ENCODE measurements at places on chromosomes 2 and 18.

DNA sequence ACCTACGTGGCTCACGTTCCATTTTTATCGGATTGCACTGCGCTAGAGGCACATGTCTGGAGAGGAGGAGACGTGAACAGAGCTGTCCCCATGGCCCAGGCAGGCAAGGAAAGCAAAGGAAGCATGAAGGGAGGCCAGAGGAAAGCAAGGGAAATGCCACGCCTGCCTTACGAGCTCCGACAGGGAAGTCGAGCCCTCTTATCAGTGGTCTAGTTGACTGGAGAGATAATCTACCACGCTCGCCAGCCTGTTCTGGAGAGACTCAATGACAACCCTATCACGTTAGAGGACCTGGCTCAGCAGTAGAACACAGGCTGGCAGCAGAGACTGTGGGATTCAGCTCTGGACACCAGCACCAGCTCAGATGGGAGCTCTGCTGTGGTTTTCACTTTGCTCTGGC lies 202.6 kb upstream of the ID2 start:
- no peak for DNase-seq

GRCh38 chr2:15119722-15120175 lies 441.4 kb downstream of the NBAS start:
- peak; percentile 21 for DNase-seq

GRCh38 chr2:199070322-199070949 lies 387.3 kb downstream of the SATB2 start:
- no peak for DNase-seq

DNA sequence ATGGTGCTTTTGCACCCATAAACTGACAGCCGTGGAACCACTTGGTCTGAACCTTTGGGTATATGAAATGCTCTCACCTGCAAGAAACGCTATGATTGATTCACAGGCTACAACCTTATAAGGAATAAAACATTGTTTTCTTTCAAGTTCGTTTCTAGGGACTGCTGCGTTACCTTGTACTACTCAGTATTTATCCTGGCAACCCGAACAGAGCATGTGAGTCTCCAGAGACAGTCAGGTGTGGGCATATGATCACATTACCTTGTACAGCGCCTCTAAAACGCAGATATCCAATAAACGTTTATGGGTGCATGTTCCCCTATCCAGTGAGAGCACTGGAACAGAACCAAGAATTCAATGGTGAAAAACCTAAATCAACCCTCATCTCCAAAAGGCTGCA lies 1.7 kb downstream of the CCBE1 start:
- DNase-seq = no peak

- no peak for DNase-seq
These were observed 216.6 kb downstream of the SH3BP4 start for GRCh38 chr2:235168174-235168979.

GRCh38 chr18:4211111-4211837 lies 243.8 kb downstream of the DLGAP1 start:
- no peak for DNase-seq

- no peak for DNase-seq
These were observed 116.8 kb downstream of the COPS8 start for GRCh38 chr2:237202288-237203030.

DNA sequence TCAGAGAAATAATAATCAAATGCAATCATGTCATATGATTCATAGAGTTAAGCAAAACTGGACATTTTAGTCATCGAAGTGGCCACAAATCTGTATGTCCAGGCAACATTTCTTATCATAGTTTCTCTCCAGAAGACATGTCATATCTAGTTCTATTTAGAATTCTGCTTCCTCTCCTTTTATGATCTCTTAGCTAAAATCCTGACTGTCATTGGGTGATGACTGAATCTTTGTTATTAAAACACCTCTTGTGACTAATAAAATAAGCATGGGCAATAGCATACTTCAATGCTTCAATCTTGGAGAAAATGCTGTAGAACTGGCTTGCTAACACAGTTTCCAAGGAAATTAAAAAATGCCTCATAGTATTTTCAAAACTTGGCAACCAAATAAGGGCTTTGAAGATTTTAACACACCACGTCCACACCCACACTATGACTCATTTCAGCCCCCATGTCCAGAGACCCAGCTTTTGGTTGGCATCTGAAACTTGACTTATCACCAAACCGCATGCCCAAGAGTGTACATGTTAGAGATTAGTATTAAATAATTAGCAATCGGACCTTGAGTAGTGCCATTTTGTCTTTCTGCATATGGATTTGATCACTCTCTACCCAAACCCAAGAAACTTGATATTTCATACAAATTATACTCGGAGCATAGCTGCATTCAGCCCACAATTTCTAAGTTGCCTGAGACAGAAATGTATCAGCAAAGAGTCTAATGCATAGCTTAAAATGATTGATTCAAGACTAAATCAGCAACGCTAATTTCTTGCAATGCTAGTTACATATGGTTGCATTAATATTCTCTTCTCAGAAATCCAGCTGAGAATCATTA lies 106.5 kb upstream of the ETAA1 start:
- DNase-seq = no peak

DNA sequence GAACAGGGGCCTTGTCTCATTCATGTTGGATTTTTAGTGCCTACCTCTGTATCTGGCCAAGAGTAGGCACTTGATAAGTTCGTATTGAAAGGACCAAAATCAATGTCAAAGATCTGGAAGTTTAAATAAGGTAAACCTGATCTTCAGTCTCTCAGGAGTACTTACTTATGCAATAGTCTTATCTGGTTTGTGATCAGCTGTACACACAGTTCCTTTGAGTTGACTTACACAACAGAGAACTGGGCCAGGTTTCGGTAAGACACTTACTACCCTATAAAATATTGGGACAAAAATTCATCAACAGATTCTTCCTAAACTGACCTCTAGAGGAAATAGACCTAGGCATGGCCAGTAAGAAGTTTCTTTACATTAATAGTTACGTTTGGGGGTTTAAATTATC lies 113.6 kb upstream of the NXPH2 start:
- DNase-seq = no peak

DNA sequence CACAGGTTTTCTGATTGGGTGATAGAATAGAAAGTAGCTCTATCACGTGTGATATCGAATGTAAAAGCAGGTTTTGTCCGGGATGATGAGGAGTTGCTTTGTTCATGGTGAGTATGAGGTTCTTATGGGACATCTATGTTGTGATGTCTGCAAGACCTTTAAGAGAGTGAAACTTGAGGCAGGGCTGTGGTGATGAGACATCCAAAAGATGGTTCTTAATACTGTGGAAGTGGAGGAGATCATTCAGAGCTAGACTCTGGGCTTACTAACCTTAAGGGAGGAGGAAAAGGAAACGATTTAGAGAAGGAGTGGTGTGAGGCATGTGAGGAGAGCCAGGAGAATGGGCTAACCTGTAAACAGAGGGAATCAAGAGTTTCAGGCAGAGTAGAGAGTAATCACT lies 92.0 kb downstream of the WDR7 start:
- no peak for DNase-seq

GRCh38 chr2:100396483-100396882 lies 21.0 kb downstream of the CHST10 start:
- no peak for DNase-seq

GRCh38 chr2:179661986-179662385 lies 199.4 kb downstream of the ZNF385B start:
- no peak for DNase-seq

GRCh38 chr2:239396881-239397681 lies 3.7 kb downstream of the HDAC4 start:
- peak; percentile 66 for DNase-seq

DNA sequence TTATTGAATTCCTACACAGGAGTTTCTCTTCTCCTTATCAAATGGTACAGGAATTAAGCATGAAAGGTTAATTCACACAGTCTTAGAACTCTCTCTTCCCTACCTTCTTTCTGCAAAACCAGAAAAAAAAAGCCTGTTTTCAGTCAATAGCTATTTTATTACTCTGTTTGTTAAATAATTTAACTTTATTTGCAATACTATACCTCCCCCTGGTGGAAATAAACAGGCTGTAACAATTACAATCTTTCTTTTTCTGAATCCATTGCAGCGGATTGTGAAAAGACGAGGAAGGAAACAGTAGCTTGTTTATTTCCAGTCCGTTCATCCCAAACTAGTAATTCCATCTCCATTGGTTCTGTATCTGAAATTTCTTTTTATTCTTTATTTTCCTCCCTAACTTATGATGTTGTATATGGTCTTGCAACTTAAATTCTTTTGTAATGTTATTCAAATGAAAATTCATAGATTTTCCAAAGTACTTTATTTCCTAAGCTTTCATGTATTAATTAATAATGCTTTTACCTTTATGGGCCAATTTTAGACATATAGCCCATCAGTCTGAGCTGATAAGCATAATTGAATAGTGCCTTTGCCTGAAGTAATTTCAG lies 165.2 kb downstream of the SH3BP4 start:
- DNase-seq = peak; percentile 39

GRCh38 chr2:16058256-16058655 lies 117.9 kb downstream of the MYCN start:
- no peak for DNase-seq

GRCh38 chr2:185984670-185985069 lies 246.1 kb downstream of the FSIP2 start:
- no peak for DNase-seq

DNA sequence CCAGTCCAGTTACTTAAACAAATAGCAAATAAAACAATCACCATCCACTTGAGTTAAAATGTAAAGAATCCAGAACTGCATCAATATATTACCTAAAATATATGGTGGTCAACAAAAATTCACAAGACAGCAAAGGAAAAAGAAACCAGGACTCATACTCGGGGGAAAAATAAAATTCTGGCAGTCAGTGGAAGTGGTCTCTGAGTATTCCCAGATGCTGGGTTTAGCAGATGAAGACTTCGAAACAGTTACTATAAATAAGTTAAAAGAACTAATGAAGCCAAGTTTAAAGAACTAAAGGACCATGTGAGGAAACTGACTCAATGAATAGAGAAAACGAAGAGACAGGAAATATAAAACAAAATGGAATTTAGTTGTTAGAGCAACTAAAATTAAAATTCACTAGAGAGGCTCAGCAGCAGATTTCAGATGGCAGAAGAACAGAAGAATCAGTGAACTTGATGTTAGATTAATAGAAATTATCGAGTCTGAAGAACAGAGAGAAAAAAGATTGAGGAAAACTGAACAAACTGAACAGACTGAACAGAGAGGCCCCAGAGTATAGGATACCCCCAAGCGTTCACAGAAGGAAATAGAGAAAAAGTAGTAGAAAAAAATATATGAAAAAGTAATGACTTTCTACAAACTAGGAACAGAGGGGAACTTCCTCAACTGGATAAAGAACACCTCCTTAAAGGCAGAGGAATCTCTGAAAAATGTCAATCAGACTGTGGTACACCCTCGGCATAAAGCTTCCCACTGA lies 27.9 kb downstream of the MGAT4A start:
- no peak for DNase-seq

DNA sequence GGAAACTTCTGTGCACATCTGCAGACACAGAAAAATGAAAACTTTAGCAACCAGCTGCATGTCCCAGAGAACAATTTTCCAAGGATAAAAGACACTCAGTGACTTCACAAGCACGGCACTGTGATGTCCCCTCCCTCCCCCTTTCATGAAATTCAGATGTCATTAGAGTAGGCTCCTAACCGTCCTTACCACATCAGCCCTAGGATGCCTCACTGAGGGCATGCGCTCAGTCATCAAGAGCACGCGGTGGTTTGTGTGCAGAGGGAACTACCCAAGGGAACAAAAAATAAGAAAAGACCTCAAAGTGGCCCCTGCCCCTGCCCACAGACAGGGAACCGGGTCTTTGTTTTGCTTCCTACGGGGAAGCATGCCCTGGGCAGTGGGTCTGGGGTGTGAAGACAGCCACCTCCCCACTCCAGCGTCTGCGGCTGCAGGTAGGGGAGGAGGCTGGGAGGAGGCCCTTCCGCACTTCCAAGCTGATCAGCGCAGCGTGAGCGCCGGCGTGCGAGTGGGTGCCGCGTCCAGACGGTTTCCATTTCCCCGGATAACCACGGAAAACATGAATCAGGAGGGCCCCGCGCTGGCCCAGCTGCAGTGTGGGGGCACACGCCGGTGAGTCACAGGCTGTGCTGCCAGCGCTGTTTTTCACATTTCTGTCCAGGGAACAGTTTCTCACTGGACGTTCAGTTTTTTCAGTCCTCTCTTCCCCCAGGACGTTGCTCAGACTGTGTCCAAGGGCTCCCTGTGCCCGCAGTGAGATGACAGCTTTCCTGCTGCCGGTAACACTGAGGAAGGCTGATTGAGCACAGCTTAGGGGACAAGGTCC lies 70.6 kb downstream of the COPS8 start:
- DNase-seq = no peak

DNA sequence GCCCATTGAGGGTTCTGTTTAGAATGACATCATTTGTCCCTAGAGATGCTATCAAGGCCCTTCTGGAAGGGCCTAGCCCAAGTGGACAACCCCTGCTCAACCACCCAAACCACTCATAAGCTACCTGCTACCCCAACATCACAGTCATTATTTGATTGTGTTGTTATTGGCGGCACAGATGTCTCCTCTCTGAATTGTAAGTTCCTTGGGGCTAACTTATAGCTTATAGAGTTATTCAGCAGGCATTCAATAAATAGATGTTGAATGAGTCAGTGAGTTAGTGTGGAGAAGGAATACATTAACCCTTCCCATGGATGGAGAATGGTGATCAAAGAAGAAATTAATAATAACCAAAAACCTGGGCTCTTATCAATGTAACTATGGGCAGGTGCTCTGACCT lies 80.0 kb downstream of the ACAA2 start:
- no peak for DNase-seq

GRCh38 chr18:1034971-1035370 lies 130.3 kb downstream of the ADCYAP1 start:
- no peak for DNase-seq

DNA sequence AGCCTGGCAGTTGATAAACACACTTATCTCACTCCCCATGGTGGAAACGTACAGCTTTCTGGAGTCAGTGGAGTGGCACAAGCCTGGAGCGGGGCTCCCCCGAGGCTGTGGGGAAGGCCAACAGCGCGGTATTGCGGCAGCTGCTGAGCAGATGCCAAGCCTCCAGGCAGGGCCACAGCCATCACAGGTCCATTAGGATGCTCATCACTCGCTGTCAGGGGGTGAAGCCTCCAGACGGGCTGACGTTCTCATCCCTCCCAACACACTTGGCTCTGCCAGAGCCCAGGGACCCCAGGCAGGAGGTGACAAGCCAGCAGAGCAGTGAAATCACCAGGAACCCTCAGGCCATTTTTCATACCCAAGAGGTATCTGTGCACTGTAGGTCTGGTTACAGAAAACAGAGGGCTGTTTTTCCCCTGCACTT lies 529.2 kb upstream of the KLHL29 start:
- no peak for DNase-seq

- peak; percentile 81 for DNase-seq
These were observed 86.5 kb upstream of the PPP1CB start for GRCh38 chr2:28665041-28665704.

DNA sequence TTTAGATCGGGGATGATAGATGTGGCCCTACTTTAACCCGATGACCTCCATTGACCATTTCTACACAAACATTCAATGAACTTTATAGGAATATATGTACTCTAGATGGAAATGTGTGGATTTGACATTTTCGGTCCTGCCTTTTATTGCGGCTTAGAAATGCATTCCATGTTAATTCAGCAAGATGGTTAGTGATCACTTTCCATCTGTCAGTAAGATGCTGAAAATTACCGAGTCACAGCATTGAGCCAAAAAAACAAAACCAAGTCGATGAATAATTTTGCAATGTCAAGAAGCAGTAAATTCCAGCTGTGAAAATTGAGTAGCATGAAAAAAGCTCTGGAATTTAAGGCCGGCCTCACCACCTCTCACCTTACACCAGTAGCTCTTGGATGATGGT lies 1642.6 kb upstream of the NXPH2 start:
- no peak for DNase-seq
